ENCODE measurements at places on chromosomes 5 and 9. TPM values are rescaled to one million over a fixed set of nuclear protein-coding genes. Genes with fewer than 3 reads are reported as not detected.

DNA sequence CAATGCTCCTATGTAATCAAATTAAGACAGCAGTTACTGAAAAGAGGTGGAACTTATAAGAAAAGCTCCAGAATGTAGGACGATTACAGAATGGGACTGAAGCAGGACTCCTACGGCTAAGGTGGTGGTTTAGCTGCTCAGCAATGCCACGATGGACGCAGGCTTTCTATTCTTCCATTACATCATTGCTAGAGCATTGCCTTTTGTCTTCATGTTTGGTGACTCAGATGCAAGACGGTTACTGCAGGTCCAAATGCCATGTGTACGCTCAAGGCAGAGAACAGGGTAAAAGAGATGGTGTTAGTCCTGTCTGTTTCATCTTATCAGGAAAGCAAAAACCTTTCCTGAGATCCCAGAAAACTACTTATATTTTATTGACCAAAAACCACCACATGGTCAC, 255.1 kb downstream of the ZSWIM6 start:
- H3K36me3 ChIP-seq: no peaks in the 10 kb centered on the region
- no peak overlapping the region for H3K27ac ChIP-seq
- H3K4me3 ChIP-seq: no peak overlapping the region
- H3K4me1 ChIP-seq: peaks cover 7% of the 10 kb centered on the region

- no peak for DNase-seq
- H3K27ac ChIP-seq: peak overlapping the region; percentile 96
- H3K4me3 ChIP-seq: peak overlapping the region; percentile 82
- peaks cover 57% of the 10 kb centered on the region for H3K4me1 ChIP-seq
- H3K27me3 ChIP-seq: no peaks in the 10 kb centered on the region
Measured at GRCh38 chr9:124869986-124870560, 8.1 kb downstream of the ARPC5L start.

GRCh38 chr9:92097997-92098482, 17.2 kb downstream of the SPTLC1 start:
- DNase-seq: no peak
- H3K4me1 ChIP-seq: no peaks in the 10 kb centered on the region
- H3K4me3 ChIP-seq: peak overlapping the region; percentile 49
- H3K27me3 ChIP-seq: no peaks in the 10 kb centered on the region
- peak overlapping the region; percentile 36 for H3K27ac ChIP-seq
- peaks cover 4% of the 10 kb centered on the region for H3K36me3 ChIP-seq

Gene TBC1D9B
- total RNA-seq: 192 TPM

DNA sequence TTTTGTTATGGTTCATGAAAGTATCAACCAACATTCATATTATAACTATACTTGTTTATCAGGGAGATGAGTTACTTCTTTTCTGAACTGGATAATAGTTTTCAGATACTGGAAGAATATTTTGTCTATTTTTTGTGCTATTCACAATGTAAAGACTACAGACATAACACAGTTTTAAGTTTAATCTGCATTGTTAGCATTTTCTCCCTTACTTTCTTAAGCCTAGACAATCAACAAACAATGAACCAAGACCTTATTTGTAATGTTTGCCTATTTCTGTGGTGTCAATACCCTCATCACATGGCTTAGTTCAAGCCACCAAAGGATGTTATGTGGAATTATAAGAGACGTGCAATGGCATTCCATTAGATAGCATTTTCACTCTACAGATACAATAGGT, 119.5 kb downstream of the CAVIN4 start:
- no peak overlapping the region for H3K27ac ChIP-seq
- H3K4me3 ChIP-seq: no peak overlapping the region
- no peak for DNase-seq
- no peaks in the 10 kb centered on the region for H3K4me1 ChIP-seq
- no peaks in the 10 kb centered on the region for H3K36me3 ChIP-seq

GRCh38 chr5:36447776-36448175, 146.1 kb upstream of the RANBP3L start:
- peaks cover 11% of the 10 kb centered on the region for H3K4me1 ChIP-seq
- H3K27ac ChIP-seq: no peak overlapping the region
- no peak overlapping the region for H3K4me3 ChIP-seq
- DNase-seq: no peak
- no peaks in the 10 kb centered on the region for H3K27me3 ChIP-seq

DNA sequence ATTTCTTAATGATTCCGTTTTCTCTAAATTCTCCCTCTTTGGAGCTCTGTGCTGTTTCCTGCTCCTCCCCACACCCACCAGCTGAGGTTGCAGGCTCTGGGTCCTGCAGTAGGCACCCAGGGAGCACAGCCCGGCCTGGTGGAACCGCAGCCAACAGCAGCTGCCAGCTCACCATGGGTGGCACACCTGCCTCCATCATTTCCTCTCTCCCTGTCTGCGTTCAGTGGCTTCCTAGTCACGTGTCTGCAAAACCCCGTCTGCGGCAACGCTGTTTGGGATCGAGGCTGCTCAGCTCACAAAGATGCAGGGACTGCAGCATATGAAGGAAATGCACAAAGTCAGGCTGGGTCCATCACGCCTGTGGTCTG, 367.8 kb downstream of the IRX2 start:
- no peak for DNase-seq
- no peak overlapping the region for H3K4me3 ChIP-seq
- H3K36me3 ChIP-seq: no peaks in the 10 kb centered on the region
- no peak overlapping the region for H3K27ac ChIP-seq

Gene ADAMTSL1
- total RNA-seq: 172 TPM

DNA sequence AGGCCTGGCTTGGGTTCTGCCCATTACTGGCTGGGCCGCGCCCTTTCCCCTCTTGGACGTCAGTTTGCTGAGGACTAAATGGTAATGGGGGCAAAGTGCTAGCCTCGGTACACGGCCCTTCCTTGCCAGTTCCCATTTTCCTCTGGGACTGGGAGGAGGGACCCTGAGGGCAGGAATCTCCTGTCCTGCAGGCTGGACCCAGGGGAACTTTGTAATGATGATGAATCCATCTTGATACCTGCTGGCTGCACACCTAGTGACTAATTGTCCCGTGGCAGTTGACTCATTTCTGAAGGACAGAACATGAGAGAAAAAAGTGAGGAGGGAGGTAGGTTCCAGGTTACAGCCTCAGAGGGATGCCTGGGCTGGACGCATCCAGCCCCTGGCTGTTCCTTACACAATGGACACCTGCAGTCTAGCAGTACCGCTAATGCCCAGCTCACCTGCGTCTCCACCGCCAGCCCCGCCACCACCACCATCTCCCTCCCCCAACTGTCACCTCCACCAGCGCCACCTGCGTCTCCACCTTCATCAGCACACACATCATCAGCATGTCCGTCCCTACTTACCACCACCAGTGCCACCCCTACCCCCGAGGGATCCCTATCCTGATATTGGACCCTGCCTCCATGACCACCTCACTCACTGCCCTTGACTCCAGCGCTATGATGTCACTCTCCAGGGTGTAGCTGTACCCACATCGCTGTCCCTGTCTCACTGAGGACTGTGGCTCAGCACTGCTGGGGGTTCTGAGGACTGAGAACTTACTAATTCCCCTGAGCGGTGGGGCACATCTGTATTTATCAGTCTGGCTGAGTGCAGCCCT, 4.3 kb downstream of the CDHR2 start:
- DNase-seq: no peak
- no peaks in the 10 kb centered on the region for H3K36me3 ChIP-seq
- H3K27me3 ChIP-seq: no peaks in the 10 kb centered on the region
- H3K27ac ChIP-seq: no peak overlapping the region

- no peak for DNase-seq
- peak overlapping the region; percentile 97 for H3K27ac ChIP-seq
- peaks cover 62% of the 10 kb centered on the region for H3K4me1 ChIP-seq
- peak overlapping the region; percentile 95 for H3K4me3 ChIP-seq
- H3K27me3 ChIP-seq: no peaks in the 10 kb centered on the region
Measured at GRCh38 chr9:97502984-97503861, 1.8 kb downstream of the TMOD1 start.

Measured in esophagus muscularis mucosa (tissue), 4 donors.